Right kidney (tissue), 9 donors: ENCODE measurements at places on chromosomes 3 and 15.

GRCh38 chr3:171979081-171979480 is 60.3 kb upstream of the FNDC3B start:
- no peak for DNase-seq

GRCh38 chr3:32873531-32874130 is 55.8 kb downstream of the TRIM71 start:
- DNase-seq: no peak

- no peak for DNase-seq
These were observed 2.3 kb downstream of the LNP1 start for GRCh38 chr3:100403362-100404249.

DNA sequence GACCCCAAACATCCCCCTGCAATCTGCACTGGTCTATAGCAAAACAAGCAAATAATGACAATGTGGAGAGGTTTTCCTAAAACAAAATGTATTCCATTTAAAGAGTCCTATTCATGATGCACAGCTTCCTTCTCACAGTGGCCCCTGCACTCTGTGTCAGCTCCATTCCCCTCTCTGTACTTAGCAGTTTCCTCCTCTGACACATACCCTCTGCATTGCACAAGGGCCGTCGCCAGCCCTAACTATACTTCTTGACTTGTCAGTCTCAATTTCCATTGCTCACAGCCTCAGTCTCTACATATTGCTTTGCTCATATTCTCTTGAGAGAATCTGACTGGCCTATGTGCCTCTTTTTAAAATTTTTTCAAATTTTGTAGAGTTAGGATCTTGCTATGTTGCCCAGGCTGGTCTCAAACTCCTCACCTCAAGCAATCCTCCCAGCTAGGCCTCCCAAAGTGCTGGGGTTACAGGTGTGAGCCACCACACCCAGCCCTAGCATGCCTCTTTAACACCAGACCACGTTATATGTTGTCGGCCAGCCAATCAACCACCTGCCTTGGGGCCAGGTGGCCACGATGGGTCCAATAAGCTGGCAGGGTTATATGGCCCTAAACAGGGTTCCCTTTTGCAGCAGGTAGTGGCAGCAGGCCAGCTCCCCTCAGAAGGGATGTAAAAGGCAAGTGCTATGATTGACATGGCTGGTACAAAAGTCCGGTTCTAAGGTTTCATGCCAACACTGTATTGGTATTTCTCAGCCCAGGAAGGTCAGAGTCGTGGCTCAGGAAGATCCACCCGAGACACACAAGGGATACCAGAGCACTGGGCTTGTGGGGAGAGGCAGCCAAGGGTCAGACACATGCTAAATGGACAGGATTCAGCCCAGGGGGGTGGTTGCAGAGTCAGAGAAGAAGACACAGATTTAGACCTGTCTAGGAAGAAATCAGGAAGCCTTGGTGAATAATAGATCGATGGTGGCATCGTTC is 59.0 kb upstream of the SMAD3 start:
- DNase-seq: no peak

DNA sequence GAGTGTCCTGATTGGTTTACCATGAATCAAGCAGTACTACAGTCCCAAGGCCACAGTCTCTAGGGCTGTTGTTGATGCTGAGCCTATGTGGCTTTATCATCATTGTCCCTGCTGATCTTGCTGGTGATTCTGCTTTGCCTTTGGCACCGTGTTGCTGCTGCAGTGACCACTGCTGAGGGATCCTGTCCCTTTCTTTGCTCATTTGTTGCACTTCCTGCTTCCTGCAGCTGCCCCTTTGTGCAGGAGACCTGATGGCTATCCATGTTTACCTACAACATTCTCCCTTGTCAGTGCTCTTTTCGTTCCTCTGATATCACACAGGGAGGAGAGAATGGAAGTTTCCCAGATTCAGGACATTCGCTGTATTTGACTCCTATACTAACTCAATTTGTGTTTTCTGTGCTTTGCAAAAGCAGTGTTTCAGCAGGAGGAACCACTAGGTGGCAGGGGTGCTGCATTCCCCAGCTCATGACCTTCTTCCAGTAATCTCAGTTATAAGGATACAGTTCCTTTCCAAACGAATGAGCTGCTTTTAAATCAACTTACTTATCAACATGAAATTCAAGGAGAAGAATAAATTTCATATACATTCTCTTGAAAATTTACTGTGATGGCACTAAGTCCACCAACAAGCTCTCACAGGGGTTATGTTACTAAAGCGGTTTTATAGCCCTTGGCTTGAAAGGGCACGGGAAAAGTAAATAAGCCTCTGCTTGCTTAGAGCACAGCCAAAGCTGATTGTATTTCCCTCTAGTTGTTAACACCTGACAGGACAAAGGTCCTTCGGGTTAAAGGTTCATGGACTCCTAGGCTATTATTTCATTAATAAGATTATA is 9.7 kb upstream of the THUMPD3 start:
- DNase-seq: peak; percentile 60

DNA sequence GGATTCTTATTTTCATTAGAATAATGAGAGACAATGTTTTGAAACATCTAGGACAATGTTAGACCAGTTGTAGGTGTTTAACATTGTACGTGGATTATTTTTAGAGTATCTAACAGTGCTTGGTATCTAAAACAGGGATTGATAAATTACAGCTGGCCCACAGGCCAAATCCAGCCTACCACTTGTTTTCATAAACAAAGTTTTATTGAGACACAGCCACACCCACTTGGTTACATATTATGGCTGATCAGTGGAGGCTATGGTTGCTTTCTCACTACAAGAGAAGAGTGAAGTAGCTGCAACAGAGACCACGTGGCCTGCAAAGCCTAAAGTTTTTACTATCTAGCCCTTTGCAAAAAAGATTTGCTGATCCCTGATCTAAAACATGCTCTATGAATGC is 223.1 kb upstream of the CTNNB1 start:
- DNase-seq: no peak

GRCh38 chr15:79903626-79904025 is 6.8 kb upstream of the MTHFS start:
- DNase-seq: no peak

DNA sequence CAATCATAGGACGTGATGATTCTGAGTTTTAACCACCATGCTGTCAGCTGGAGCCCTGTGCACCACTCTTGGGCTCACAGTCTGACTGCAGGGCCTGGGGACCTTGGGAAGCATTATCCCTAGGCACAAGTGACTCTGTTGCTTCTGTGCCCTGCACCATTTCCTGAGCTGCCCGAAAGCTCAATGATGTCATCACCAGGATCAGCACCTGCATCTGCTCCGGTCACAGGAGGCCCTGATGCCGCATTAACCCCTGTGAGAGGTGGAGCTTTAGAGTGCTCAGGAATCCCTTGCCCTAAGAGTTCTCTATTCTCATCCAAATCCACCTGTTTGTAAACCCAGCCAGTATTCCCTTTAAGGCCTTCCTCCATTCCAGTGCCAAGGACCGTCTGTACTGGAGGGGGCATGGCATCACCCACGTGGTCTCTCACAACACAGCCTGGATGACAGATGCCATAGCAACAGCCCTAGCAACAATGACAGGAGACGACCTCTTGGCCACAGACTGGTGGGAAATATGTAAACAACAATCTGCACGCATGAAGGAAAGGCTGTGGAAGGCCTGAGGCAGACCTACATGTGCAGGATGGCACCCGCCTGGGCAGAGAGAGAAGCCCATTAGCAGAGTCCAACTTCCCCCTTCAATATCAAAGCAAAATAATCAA is 37.9 kb downstream of the NTRK3 start:
- DNase-seq: no peak

GRCh38 chr3:107953722-107954121 is 137.1 kb downstream of the CD47 start:
- no peak for DNase-seq

- no peak for DNase-seq
These were observed 97.4 kb downstream of the IMPG2 start for GRCh38 chr3:101223016-101223415.

DNA sequence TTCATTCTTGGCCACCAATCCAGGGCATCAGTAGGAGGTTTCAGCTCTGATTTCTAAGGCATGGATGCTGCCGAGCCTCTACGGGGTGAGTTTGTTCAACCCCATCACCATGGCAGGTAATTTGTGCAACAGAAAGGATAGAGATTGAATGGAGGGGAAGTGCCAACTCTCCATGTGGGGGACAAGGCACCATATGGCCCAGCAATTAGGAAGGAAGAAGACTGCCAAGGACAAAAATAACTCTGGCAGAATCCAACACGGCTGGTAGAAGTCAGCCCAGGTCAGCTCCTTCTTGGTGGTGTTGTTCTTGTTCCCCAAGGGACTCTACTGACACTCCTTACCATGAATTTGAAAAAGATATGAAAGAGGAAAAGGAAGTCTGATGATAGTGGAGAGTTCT is 503.9 kb downstream of the MAGI1 start:
- no peak for DNase-seq

DNA sequence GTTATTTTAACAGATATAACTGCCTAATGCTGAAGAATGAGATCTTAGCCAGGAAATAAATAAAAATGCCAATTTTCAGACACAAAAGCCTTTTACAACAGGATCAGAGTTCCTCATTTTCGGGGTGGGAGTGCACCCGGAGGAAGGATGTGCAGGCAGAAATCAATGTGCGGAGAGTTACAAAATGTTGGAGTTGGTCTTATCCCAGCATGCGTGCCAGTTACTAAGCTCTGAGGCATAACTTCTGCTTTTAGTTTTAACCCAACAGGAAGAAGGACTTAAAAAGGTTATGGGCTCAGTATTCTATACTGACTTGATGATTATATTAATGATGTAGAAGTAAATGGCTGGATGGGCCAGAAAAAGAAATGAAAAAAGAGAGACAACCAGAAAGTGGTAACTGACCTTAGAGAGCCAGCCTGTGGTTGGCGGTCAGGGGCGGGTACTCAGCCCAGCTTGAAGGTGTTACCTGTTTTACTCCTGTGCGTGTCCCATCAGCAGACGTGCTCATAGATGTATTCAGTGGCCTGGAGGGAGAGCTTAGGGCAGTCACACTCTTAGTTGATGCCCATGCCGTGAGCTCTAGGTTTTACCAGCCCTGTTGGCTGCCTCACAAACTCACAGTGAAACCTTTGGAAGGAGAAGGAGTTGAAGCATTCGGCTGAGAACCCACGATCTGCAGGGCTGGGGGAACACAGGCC is 164.7 kb downstream of the SV2B start:
- DNase-seq: no peak

GRCh38 chr15:69417581-69417980 is 3.4 kb downstream of the KIF23 start:
- no peak for DNase-seq

GRCh38 chr3:38606561-38606960 is 42.9 kb downstream of the SCN5A start:
- no peak for DNase-seq

- no peak for DNase-seq
These were observed 4.5 kb upstream of the TLNRD1 start for GRCh38 chr15:80996247-80996646.

DNA sequence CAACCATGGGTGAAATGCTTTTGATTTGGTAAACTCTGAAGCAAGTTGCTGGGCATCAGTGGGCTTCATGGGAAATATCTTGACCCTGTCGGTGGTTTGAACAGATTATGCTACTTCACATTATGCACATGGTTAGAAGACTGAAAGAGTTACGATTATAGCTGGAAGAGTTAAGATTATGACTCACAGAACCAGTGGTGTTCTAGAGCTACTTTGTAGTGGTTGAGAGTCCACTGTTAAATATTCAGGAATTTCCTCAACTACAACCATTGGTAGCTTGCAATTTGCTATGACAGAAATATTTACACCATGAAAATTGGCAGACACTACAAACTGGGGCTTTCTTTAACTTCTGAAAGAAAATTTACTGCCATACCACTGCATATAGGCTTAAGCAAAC is 99.3 kb downstream of the GADL1 start:
- DNase-seq: no peak

GRCh38 chr15:70299931-70300869 is 202.5 kb upstream of the TLE3 start:
- no peak for DNase-seq

DNA sequence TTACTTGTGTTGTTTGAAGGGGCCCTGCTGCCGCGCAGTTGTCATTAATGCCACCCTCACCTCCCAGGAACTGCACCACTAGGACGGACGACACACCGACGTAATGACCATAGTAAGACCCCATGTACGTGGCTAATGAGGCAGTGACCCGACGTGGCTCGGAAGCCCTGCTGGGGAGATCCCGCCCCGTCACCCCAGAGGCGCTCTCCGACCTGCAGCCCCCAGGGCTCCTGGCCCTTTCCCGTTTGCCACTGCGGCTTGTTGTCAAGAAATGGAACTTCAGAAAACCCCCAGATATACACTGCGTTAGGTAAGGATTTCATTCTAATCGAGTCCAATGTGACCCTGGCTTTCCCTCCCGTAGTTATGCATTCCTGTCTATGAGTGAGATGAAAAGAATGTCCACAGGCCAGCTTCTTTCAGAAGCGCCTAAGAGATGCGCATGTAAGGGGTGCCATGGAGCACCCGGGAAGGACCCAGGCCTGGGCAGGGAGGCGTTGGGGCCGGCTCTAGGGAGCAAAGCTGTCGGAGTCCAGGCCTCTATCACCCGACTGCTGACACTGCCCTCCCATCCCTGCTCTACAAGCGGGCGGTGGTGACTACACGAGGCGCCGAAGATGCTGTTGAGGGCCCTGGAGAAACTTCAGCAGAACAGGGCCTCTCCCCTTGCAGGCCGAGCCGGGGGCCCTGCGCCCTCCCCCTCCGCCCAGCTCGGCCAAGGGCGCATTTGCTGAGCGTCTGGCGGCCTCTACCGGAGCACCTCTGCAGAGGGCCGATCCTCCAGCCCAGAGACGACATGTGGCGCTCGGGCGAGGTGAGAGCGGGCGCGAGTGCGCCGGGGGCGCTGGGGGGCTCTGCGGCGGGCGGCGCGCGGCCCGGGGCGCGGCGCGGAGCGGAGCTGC is at the start of gene GABRA5:
TSS of gene GABRA5 (plus strand) at position 765 of the 902 bp plus-strand sequence. CDS start 2,187 bp downstream, outside the sequence.
- DNase-seq: peak; percentile 54

- no peak for DNase-seq
These were observed 84.3 kb upstream of the FXR1 start for GRCh38 chr3:180828001-180828720.

GRCh38 chr3:33115024-33115768 is 1.4 kb downstream of the CRTAP start:
- DNase-seq: no peak

DNA sequence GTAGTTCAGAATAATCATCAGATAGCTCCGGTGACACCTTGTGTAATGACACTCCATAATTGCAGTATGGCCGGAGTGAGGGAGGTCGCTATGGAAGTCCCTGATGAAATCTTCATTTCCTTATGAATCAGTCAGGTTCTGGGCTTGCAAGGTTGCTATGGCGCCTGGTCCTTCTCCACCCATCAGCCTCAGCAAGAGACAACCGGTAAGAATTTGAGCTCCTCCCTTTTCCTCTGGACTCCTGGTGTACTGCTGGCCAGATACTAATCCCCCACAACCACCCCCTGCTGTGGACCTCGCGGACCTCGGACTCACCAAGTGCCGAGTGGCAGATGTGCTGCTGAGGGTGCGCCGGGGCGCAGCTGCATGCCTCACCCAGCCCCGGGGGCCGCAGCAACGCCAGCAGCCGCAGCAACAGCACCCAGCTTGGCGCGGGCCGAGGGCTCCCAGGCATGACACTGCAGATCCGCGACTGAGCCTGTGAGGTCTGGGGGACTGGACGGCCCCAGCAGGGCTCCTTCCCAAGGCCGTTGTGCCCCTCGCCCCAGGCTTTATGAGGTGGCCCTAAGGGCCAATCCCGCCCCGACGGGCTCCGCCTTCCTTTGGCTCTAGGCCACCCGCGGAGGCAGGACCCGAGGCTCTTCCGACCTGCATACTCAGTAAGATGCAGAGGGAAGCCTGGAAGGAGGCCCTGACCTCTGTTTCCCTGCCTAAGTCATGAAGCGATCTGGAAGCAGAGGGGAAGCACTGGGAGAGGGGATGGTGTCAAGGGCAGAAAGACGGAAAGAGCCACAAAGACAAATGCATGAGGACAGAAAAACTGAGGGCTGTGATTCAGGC is at the start of gene TIMP4:
TSS of gene TIMP4 (minus strand) at position 526 of the 840 bp plus-strand sequence. CDS start at position 454, 72 bp downstream.
- DNase-seq: peak; percentile 60
